ENCODE measurements at places on chromosomes 6 and 20.

GRCh38 chr6:780706-781105 is 87.8 kb upstream of the EXOC2 start:
- DNase-seq = no peak

DNA sequence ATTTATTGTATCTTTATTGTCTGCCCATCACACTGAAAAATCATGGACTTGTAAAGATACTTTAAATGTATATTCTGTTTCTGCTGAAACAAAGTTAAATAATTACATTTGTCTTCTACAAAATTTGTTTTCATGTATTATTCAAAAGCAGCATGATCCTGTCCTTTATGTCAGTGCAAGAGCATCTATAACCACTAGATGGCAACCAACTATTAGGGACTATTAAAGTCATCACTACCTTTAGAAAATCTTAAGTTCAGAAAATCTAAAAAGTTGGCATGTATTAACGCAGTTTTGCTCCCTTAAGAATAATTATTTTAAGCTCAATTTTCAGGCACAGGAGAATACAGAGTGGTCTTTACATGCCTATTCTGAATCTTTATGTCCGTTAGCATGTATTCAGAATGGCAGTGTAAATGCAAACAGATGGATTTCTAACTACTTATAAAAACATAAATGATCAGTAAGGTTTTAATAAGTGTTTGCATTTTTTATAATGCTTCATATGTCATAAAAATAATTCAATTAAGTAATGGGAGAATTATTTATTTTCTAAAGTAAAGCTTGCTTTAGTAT is 17.8 kb downstream of the TMEM30A start:
- DNase-seq = no peak

DNA sequence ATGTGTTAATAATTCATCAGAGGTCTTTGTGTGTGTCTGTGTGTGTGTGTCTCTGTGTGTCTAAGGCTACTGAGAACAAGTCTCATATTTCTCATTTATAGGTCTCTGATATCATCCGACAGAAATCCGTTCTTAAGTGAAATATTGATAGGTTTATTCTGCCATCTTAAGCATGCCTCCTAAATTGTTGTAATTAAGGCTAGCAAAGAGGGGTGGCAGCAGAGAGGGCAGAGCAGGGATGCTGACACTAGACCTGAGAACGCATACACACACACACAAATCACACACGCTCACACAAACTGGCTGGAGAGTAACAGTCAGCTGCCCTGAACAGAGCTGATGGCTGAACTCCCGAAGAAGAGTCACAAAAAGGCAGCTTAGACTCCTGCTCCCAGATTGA is 84.9 kb upstream of the LRFN2 start:
- no peak for DNase-seq

DNA sequence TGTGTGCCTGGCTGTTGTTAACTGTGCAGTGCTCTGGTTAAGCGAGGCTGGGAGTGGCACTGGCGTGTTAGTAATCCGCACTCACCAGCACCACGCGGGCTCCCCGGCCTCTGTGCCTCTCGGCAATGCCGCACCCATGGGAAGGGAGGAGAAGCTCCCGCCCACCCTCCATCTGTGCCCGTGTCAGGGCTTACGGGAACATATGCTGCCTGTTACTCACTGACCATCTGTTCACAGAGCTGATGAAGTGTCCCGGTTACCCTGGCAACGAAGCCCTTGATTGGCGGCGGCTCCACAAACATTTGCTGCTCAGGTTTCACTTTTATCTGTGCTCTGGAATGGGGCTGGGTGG is 114.7 kb downstream of the PSMB1 start:
- DNase-seq = no peak

GRCh38 chr20:51412333-51412871 is 130.1 kb downstream of the NFATC2 start:
- DNase-seq = no peak

DNA sequence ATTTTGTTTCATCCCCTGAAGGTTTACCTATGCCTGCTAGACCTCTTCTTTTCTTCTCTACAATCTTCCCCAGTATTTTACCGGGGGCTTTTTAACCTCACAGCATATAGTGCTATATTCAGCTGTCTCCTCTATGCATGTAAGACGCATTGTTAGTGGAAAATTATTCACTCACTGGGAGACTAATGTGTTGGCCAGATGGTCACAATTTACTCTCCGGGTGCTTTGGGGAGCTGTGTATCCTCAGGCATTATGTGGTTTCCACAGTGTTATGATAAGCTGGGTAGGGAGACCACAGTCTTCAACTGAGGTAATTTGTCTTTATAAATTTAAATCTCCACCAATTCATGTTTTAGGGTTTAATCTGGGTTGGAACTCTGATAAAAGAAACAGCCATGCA is 553.8 kb upstream of the PTCHD4 start:
- no peak for DNase-seq

Measured in activated CD8-positive, alpha-beta memory T cell treated with anti-CD3 and anti-CD28 coated beads for 1 hour (primary cell).